Caco-2 (cell line): ENCODE measurements at places on chromosomes 2 and 18. TPM values are rescaled to one million over a fixed set of nuclear protein-coding genes. Genes with fewer than 3 reads are reported as not detected.

GRCh38 chr2:198571393-198571792 lies 767.0 kb downstream of the PLCL1 start:
- H3K4me1 ChIP-seq, result no peaks in the 10 kb centered on the region
- H3K36me3 ChIP-seq, result no peaks in the 10 kb centered on the region
- no peak overlapping the region for H3K27ac ChIP-seq
- H3K4me3 ChIP-seq, result no peak overlapping the region
- H3K27me3 ChIP-seq, result no peaks in the 10 kb centered on the region

DNA sequence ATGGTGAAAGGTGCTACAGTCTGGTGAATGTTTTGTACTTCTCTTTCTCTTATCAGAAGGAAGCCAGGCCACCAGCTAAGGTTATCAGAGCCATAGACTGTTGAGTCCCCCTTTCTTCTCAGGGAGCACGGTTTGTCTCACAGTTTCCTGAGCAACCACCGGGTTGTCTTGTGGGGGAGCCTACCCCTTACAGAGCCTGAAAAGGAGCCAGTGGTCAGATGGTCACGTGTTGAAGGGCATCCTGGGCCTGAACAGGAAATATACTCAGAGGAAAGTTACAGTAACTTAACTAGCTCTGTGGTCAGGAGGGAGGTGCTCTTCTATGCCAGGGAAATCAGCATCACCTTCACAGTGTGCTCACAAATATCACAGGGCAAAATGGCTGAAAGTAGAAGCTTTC lies 11.6 kb downstream of the CD28 start:
- H3K4me3 ChIP-seq, result no peak overlapping the region
- H3K36me3 ChIP-seq, result no peaks in the 10 kb centered on the region
- no peak for DNase-seq
- H3K27me3 ChIP-seq, result no peaks in the 10 kb centered on the region
- peaks cover 32% of the 10 kb centered on the region for H3K4me1 ChIP-seq
- H3K27ac ChIP-seq, result no peak overlapping the region

- no peak overlapping the region for H3K27ac ChIP-seq
- H3K36me3 ChIP-seq, result no peaks in the 10 kb centered on the region
- no peaks in the 10 kb centered on the region for H3K27me3 ChIP-seq
- no peak for DNase-seq
These were observed 268.3 kb upstream of the REG3G start for GRCh38 chr2:78757191-78757590.

DNA sequence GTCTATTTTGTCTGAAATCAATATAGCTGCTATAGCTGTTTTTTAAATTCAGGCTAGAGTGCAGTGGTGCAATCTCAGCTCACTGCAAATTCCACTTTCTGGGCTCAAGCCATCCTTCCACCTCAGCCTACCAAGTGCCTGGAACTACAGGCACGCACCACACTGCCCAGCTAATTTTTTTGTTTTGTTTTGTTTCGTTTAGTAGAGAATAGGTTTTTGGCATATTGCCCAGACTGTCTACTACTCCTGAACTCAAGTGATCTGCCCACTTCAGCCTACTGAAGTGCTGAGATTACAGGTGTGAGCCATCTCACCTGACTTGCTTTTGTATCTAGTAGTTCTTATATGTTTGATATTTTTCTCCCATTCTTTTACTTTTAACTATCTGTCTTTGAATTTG lies 259.7 kb downstream of the CDH19 start:
- H3K27ac ChIP-seq, result no peak overlapping the region
- no peak overlapping the region for H3K4me3 ChIP-seq
- DNase-seq, result no peak
- H3K36me3 ChIP-seq, result no peaks in the 10 kb centered on the region
- no peaks in the 10 kb centered on the region for H3K4me1 ChIP-seq
- no peaks in the 10 kb centered on the region for H3K27me3 ChIP-seq

GRCh38 chr2:196284866-196285557 lies 113.6 kb upstream of the STK17B start:
- H3K4me3 ChIP-seq, result no peak overlapping the region
- H3K4me1 ChIP-seq, result peaks cover 22% of the 10 kb centered on the region
- no peak overlapping the region for H3K27ac ChIP-seq
- no peaks in the 10 kb centered on the region for H3K27me3 ChIP-seq
- no peaks in the 10 kb centered on the region for H3K36me3 ChIP-seq

DNA sequence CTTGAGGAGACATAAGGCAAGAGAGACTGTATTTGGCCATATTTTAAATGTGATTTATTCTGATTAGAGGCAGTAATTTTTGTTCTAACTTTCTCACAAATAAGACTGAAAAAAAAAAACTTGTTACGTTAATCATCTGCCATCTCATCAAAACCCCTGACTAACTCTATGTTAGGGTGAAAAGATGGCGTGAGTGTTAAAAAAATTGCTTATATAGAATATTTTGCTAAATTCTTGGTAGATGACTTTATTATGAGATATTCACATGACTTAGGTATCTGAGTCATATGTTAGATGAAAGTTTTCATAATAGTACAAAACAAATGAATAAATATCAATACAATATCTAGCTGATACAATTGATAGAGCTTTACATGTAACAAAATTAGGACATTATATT lies 1508.7 kb upstream of the TMEFF2 start:
- no peak for DNase-seq
- no peak overlapping the region for H3K4me3 ChIP-seq
- H3K27me3 ChIP-seq, result no peaks in the 10 kb centered on the region
- H3K36me3 ChIP-seq, result no peaks in the 10 kb centered on the region
- H3K4me1 ChIP-seq, result no peaks in the 10 kb centered on the region

GRCh38 chr2:160680974-160681373 lies 187.4 kb upstream of the RBMS1 start:
- H3K36me3 ChIP-seq, result no peaks in the 10 kb centered on the region
- no peak overlapping the region for H3K27ac ChIP-seq
- no peaks in the 10 kb centered on the region for H3K4me1 ChIP-seq
- H3K4me3 ChIP-seq, result no peak overlapping the region
- no peaks in the 10 kb centered on the region for H3K27me3 ChIP-seq
- no peak for DNase-seq

- peaks cover 12% of the 10 kb centered on the region for H3K4me1 ChIP-seq
- no peaks in the 10 kb centered on the region for H3K27me3 ChIP-seq
- no peaks in the 10 kb centered on the region for H3K36me3 ChIP-seq
- DNase-seq, result peak; percentile 59
- peak within 1 kb of the TSS; percentile 90 for H3K27ac ChIP-seq
These were observed at the start of gene TFCP2L1 for GRCh38 chr2:121284463-121285449. Gene TFCP2L1 (minus strand): TSS chr2:121285202. CDS start chr2:121285109, 93 bp downstream.

DNA sequence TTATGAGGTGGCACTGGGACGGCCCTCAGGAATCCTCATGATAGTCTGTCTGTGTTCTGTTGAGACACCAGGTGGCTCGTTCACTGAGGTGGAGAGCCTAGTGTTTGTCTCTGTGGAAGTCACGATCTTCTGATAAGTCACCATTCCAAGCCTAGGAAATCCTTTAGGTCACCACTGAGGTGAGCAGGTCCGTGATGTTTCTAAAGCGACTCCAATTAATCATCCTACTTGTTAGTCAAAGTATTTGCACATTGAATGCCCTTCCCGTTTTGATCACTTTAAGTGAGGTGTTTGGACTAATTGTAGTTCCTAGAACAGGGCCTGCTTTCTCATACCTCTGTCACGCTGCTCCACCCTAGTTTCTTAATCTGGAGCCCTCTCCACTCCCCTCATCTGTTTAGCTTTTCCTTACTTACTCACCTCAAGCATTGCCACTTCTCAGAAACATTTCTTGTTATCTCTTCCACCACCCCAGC lies 28.0 kb upstream of the DSG3 start:
- no peak for DNase-seq
- H3K36me3 ChIP-seq, result no peaks in the 10 kb centered on the region
- H3K27me3 ChIP-seq, result no peaks in the 10 kb centered on the region
- no peak overlapping the region for H3K4me3 ChIP-seq
- no peak overlapping the region for H3K27ac ChIP-seq

DNA sequence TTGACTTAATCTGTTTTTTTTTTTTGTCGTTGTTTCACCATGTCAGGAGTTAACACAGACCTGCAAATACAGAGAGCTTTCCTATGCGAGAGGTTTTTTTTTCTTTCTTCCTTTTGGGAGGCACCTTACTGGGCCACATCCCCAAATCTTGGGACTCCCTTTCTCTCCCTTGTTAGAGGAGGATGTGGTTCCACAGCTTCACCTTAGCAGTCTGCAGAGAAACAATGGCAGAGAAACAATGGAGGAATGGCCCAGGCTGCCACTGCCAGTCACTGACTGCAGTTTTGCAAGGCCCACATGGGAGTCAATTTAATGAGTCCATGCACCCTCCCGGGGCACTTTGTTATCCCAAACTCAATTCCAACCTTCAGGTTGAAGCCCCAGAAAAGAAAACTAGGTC lies 20.8 kb upstream of the PDK1 start:
- no peak overlapping the region for H3K27ac ChIP-seq
- no peaks in the 10 kb centered on the region for H3K36me3 ChIP-seq
- H3K27me3 ChIP-seq, result no peaks in the 10 kb centered on the region
- H3K4me3 ChIP-seq, result no peak overlapping the region
- peaks cover 8% of the 10 kb centered on the region for H3K4me1 ChIP-seq

- H3K4me1 ChIP-seq, result no peaks in the 10 kb centered on the region; the same call in 1 of the 2 replicates
- no peak overlapping the region for H3K4me3 ChIP-seq
- no peak overlapping the region for H3K27ac ChIP-seq
These were observed 57.9 kb downstream of the SLC8A1 start for GRCh38 chr2:40394031-40394430.

DNA sequence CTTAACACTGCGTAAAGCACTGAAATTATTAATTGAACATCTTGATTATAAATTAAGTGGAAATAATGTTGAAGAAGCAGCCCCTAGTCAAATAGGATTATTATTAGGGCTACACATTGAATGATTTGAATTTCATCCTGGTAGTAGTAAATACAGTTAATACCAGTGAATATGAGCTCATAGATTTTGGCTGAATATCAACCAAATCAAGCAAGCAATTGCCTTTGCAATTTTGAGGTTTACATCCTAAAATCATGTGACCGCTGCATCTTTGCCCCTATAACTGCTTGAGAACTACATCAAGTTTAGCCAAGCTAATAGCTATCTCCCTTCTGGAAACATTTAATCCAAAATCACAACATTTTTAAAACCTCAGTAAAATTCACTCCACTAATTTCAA lies 801.2 kb upstream of the PIK3C3 start:
- H3K27ac ChIP-seq, result no peak overlapping the region
- no peaks in the 10 kb centered on the region for H3K4me1 ChIP-seq
- H3K27me3 ChIP-seq, result no peaks in the 10 kb centered on the region
- DNase-seq, result no peak

DNA sequence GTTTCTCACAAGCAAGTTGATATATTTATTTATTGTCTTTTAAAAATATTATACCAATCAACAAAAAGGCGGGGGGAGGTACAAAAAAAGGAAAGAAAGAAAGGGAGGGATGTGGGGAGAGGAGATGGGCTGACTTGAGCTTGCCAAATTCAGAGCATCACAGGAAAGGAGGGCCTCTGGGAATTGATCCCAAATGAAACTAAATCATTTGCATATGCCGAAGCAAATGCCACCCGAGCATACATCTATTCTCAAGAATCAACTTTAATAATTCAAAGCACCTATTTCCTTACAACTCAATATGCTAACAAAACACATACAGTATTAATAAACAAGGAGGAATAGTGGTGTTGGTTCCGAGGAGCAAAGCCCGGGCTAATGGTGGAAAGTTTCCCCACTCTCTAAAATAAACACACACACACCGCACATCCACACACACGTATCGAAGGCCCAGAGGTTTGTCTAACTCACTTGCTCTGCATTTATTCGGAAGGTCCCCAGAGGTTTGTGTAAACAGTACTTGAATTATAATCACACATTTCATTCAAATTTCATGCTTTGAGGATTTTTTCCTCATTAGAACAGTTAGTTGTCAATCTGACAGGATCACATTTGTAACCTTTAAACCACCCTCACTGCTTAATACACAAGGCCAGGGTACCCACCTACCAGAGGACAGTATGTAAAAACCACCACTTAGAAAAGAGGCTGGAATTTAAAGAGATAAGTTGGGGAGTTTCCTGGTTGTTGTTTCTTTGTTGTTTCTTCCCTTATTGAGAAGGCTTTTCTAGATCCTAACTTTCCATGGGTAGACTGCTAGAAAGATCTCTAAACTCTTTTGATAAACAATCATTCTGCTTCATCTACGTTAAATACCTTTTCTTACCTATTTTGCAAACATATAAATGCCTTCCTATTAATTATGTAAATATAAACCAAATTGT lies 264.7 kb downstream of the TCF4 start:
- H3K27ac ChIP-seq, result no peak overlapping the region
- no peaks in the 10 kb centered on the region for H3K27me3 ChIP-seq
- no peak for DNase-seq
- H3K4me1 ChIP-seq, result peaks cover 15% of the 10 kb centered on the region

- H3K4me1 ChIP-seq, result no peaks in the 10 kb centered on the region
- peaks cover 1% of the 10 kb centered on the region; the same call in 1 of the 2 replicates for H3K36me3 ChIP-seq
- H3K4me3 ChIP-seq, result no peak overlapping the region
- no peaks in the 10 kb centered on the region for H3K27me3 ChIP-seq
These were observed 8.8 kb downstream of the RETREG2 start for GRCh38 chr2:219186754-219187456.

- no peak overlapping the region for H3K27ac ChIP-seq
- no peaks in the 10 kb centered on the region for H3K36me3 ChIP-seq
- H3K4me1 ChIP-seq, result no peaks in the 10 kb centered on the region
- H3K4me3 ChIP-seq, result no peak overlapping the region
- peak; percentile 29 for DNase-seq
These were observed 203.3 kb downstream of the TCF4 start for GRCh38 chr18:55384551-55385275.

GRCh38 chr18:50696436-50696835 lies 123.4 kb downstream of the MRO start:
- no peaks in the 10 kb centered on the region for H3K4me1 ChIP-seq
- no peak overlapping the region for H3K27ac ChIP-seq
- no peak overlapping the region for H3K4me3 ChIP-seq
- no peaks in the 10 kb centered on the region for H3K36me3 ChIP-seq

DNA sequence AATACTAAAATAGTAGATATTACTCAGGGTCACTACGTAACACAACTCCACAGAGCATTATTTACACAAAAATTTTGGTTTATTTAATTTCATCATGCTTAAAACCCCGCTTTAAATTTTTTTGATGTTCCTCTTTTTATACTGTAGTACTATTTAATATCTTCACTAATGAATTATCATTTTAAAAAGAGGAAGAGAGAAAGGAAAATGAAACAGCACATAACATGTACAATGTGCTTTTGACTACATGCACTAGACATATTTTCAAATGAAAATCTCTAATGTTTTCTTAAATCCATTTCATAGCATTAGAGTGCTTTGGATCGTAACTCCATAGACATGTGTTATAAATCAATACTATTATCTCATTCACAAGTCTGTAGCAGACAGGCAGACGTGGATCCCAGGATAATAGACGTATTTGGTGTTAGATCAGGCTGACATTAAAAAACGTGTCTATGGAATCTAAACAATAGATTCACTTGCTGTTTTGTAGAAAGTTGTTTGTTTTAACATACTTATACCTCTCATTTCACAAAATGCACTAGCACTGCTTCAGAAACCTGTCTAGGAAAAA lies 897.0 kb downstream of the CPS1 start:
- H3K36me3 ChIP-seq, result no peaks in the 10 kb centered on the region
- H3K4me1 ChIP-seq, result no peaks in the 10 kb centered on the region
- H3K4me3 ChIP-seq, result no peak overlapping the region

GRCh38 chr2:100580367-100581276 lies 17.8 kb downstream of the PDCL3 start:
- H3K27ac ChIP-seq, result no peak overlapping the region
- DNase-seq, result no peak
- H3K4me1 ChIP-seq, result no peaks in the 10 kb centered on the region

The RGPD4 gene
- total RNA-seq, result 0.07 TPM in 1 of 2 replicates, not detected in the other

The DAW1 gene
- total RNA-seq, result 5.4 and 6.6 TPM in 2 replicates

The RAD51AP2 gene
- not detected in 2 replicates for total RNA-seq

The KCNE4 gene
- not detected in 2 replicates for total RNA-seq

The CPS1 gene
- total RNA-seq, result 0.84 and 1.2 TPM in 2 replicates

The MBOAT2 gene
- 12.6 TPM in 2 replicates for total RNA-seq

The LHCGR gene
- not detected in 2 replicates for total RNA-seq

The TBR1 gene
- total RNA-seq, result 0.07 and 0.11 TPM in 2 replicates

The PAIP2B gene
- 9.1 and 9.9 TPM in 2 replicates for total RNA-seq

The EPB41L3 gene
- 7.1 and 8.7 TPM in 2 replicates for total RNA-seq
